Coronary artery (tissue), 2 donors: ENCODE measurements at places on chromosomes 2 and 18.

GRCh38 chr18:9135912-9136314, 668 bp upstream of the ANKRD12 start:
- no peak for DNase-seq

DNA sequence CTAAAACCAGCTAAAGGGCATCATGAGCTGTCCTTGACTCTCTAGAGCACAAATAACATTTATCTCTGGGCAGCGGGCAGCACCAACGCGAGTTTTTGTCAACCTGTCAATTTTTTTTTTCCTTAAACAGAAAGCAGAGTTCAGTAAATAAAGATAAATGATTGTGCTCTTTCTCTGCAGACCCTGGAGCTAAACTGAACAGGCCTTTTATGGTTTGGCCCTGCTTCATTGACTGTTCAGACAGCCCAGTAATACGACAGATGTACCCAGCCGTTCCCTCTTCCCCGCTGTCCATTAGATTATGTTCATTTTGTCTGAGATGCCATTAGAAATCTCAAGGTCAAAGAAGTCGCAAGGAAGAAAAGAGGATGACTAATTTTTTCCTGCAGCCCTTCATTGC, 280.5 kb upstream of the PIK3C3 start:
- no peak for DNase-seq

DNA sequence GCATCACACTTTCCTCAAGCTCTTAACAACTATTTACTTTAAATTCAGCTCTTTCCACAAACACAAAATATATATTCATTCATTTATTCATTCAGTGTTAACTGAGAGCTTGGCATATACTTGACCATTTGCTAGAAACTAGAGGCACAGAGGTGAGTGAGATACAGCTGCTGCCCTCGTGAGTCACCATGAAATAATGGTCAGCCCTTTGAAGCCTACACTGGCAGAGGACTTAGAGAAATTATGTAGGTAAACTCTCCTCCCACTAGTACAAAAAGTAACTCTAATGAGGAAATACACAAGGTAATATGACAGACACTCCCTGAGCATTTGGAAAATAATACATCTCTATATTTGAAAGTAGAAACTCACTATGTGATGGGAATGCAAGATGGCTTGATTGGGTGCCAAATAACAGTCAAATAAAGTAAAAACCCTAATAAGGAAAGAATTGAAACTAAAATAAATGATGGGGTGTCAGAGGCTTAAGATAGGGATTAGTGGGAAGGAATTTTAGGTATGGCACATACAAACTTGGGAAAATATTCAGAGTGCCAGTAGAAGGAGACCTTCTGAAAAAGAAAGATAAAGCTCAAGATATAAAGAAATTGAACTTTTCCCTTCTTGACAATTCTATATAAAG, 61.1 kb downstream of the ANTXR1 start:
- no peak for DNase-seq

DNA sequence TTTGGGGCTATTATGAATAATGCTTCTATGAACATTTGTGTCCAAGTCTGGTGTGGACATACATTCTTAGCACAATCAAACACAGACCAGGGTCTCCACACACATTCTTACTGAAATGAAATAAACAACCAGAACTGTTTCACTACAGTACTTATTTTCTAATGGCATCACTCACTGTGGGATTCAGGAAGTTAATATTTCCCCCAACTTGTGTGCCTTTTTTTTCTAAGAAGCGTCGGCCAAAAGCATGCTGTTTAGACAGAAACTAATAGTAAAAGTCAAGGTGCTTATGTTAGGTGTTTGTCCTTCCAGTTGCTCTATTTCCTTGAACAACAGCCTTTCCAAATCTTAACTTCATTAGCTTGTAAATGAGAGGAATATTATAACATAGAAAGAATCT, 117.6 kb downstream of the DOCK10 start:
- no peak for DNase-seq
